ENCODE measurements at places on chromosomes 3 and 15.
A peak's percentile ranks its signal among the peaks of the same experiment; 100 is the strongest.

DNA sequence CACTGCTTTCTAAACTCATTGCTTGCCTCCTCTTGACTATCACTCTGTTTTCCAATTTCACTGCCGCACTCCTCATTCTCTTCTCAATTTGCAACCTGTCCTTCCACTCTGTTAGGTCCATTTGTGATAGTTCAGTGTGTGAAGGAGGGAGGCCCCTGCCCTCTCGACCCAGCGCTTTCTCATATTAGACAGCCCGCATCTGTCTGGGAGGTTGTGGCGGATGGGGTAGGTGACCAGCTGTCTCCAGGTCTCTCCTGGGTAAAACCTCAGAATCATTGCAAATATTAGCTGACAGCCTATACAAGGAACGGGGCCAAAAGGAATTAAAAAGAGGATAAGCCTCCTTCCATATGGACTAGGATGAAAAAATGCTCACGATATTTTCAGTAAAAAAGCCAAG, 358.3 kb downstream of the SHQ1 start:
- no peak for DNase-seq

- no peak for DNase-seq
Observed at GRCh38 chr3:159914426-159914825, 74.2 kb upstream of the IL12A start.

- DNase-seq: no peak
Observed at GRCh38 chr3:73855813-73856212, 231.1 kb upstream of the PDZRN3 start.

- no peak for DNase-seq
Observed at GRCh38 chr3:89392991-89393390, 285.6 kb downstream of the EPHA3 start.

DNA sequence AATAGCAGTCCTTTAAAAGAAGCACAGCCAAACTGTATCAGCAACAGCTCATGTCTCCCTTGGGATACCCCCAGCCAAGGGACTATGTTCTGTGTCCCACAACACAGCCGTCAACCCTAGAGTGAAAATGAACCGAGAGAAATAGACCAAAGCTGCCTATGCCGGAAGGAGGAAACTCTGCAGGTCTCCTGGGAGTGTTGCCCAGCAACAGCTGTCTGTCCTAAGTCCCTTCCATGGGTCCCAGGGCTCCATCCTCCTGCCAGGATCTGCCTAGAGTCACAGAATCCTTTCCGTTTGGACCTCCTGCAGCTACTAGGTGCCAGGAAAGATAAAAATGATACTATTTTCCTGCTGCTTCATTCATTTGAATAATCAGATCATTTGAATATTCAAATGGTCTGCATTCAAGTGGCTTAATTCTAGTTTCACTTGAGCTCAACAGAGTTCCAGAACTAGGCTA, 53.1 kb downstream of the TRANK1 start:
- DNase-seq: no peak

DNA sequence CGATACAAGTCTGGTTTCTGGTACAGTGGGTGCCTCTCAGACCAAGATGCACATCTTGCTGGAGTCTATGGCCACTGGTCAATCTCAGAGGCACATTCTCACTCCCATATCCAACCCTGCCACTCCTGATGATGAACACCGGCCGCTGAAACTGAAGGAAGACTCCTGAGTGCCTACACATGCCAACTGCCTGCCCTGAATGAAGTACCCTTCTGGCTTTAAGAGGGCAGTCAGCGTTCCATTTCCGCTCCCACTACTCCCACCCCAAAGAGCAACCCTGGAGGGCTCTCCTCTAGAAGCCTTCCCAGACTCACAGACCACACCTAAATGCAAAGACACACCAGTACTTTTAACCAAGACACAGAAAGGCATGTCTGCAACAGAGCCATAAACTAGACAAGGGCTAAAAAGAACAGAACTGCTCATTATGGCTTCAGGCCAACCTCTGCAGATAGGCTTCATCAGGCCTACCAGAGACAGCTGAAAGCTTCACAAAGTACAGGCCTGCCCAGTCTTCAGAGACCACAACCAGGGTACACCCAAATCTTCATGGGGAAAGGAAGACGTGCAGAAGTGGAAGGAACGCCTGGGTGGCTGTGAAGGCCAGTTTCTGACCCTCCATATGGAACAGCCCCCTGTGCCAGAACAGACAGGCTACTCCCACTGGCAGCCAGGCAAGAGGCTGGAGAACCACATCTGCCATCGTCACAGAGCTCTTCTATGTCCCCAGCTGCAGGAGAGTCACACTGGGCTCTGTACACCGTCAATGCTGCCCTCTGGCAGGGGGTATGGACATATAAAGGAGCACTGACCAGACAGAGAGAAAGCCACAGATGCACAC, 14.3 kb downstream of the ANP32A start:
- DNase-seq: peak; percentile 58

- DNase-seq: no peak
Observed at GRCh38 chr3:37770938-37771918, 90.5 kb upstream of the CTDSPL start.

- DNase-seq: no peak
Observed at GRCh38 chr3:194492001-194492400, 5.2 kb upstream of the ATP13A3 start.

DNA sequence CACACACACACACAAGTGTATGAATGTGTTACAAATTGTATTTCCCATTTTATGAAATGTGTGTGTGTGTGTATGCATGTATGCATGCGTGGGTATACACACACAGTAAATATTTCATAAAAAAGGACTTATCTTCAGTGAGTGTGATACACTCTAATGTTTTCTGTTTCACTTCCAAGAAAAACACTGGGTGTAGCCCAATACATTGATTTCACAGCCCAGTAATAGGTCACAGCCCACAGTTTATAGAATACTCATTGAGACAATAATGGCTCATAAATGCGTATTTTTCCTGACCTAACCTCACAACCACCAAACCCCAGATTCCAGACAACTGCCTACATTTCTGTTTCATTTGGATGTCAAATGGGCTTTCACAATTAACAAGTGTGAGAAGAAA, 619.5 kb downstream of the MAGI1 start:
- DNase-seq: no peak

DNA sequence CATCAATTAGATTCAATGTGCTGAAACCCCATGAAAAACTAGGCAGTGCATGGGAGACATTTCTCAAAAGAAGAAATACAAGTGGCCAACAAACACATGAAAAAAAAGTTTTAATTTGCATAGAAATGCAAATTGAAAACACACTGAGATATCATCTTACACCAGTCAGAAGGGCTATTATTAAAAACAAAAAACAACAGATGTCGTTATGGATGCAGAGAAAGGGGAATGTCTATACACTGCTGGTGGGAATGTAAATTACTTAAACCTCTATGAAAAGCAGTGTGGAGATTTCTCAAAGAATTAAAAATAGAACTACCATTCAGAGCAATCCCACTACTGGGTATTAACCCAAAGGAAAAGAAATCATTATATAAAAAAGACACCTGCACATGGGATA, 98.7 kb downstream of the CCNL1 start:
- DNase-seq: no peak

- DNase-seq: no peak
Observed at GRCh38 chr3:60160111-60160821, 1091.0 kb downstream of the FHIT start.

DNA sequence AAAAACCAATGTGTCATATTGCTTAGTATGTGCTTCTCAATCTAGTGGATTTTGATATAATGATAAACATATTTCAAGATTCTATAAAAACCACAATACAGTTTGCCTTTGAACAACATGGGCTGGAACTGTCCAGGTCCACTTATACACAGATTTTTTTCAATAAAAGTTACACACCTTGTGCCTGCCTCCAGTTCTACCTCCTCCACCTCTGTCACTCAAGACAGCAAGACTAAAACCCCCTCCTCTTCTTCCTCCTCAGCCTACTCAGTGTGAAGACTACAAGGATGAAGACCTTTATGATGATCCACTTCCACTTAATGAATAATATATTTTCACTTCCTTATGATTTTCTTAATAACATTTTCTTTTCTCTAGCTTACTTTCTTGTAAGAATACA, 5.7 kb downstream of the SETD2 start:
- no peak for DNase-seq

- no peak for DNase-seq
Observed at GRCh38 chr3:43326891-43327581, 40.7 kb downstream of the SNRK start.

- DNase-seq: no peak
Observed at GRCh38 chr3:72191209-72191960, 406.4 kb upstream of the PROK2 start.

DNA sequence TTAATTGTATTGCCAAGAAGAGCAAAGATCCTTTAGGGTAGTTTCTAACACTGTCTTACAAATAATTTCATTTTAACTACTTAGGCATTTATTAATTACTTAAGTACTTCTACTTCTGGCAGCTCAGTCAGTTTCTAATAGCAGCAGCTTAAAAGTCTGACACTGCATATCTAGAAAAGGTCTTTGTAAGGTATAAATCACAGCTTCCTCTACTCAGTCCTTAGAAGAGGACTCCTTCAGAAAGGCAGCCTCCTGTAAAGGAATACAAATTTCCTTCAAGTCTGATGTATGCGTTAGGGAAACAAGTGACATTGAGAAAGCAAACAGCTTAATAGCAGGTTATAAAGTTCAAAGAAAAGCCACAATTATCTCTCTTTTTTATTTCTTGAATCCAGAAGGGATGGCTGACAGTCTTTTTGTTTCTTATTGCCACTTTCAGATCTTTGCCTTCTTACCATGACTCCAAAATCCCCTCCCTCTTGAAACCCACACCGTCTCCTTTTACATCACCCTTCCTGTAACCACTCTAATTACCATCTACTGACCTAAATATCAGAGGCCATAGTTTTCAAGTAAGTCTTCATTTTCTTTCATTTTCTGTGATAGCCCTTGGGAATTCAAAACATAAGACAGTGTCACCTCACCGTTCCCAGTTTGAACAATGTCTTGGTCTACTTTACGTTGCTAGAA, 109.5 kb downstream of the CGGBP1 start:
- DNase-seq: no peak

DNA sequence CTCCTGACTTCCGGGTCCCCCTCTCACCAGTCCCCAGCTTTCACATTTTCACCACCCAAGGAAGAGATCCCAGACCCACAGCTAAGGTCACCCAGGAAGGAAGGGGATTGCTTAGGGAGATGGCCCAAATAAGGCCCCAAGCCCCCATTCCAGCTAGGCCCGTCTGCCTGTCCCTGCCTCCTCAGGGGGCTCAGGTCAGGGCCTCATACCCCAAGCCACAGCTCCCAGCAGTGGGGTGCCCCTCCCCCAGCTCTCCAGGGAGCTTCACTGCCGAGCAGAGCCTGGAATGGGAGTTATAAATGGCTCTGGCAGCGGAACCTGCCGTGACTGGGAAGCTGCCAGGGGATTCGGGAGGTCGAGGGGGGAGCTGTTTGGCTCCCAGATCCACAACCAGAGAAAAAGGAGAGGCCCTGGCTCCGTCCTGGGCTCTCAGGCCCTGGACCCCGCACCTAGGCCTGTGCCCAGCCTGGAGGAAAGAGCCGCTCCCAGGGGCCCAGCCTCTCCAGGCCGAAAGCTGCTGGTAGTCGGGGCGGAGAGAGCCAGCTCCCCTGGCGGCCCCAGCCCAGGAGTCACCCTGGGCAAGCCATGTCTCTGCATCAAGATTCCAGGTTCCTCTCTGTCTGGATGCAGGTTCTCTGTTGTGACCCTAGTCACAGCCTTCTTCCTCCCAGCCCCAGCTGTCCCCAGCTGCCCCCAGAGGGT, 550 bp downstream of the CCDC9B start:
- peak; percentile 85 for DNase-seq

DNA sequence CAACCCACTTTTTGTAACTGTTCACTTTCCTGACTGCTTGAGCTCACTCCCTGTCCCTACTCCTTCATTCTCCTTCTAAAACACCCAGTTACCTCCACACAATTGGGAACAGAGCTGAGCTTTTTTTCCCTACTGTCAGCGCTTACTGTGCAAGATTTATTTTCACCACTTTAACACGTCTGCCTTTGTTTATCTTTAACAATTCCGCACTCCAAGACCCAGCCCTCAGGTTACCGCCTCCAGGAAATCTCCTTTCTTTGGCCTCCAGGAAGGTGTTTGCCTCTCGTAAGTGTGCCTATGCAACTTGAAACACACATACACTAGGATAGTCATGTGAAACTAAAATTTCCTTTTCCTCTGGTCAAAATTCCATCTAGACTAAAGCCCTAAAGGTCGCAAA, 271.9 kb upstream of the TPRG1 start:
- no peak for DNase-seq

DNA sequence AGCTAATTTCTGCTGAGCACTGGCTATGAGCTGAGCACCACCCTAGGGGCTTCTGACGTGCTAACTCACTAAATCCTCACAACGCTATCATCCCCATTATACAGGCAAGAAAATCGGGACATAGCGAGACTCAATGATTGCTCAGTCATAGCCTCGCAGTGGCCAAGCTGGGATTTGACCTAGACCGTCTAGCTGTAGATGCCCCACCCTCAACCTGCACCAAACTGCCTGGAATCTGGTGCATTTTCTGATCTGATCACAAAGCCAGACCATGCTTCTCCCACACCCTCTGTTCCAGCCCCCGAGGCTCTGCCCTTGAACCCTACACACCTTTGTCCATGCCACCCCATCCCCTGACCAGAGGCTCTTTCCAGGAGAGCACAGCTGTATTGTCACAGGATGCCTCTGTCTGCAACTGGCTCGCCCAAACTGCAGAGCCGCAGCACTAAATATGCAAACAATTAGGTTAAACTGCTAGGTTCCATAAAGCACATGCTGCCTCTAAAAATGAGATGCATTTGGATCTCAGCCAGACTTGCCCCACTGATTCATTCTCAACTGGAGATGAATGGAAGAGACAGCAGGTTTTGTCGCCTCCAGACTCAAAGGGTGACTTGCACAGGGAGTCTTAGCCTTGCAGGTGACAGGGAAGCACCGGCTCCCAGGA, 95.2 kb downstream of the NUP210 start:
- DNase-seq: no peak

GRCh38 chr15:88100181-88100580, 156.4 kb downstream of the NTRK3 start:
- DNase-seq: no peak

GRCh38 chr3:39419742-39420315, 13.3 kb downstream of the RPSA start:
- DNase-seq: no peak

DNA sequence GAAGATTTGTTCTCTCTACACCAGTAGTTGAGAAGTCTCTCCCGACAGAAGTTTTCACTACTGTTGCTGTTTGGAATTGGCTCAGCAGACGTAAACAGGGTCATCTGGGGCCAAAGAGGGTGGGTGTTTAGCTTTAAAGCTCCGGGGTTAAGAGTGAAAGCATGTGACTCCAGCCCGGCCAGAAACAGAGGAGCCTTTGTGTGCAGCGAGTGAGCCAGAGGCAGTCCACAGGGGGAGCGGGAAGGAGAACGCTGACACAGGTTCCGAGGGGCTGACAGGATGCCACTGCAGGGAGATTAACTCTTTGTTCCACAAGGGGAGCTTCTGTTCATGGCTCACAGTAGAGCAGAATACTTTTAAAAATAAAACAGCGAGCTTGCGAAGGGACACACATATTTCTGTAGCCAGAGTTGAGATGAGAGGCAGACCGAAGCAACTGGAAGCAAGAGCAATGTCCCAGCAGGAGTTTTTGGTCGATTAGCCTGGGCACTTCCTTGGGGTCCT, 26.9 kb downstream of the BMF start:
- DNase-seq: peak; percentile 67

GRCh38 chr3:45313743-45314403, 74.5 kb upstream of the LARS2 start:
- no peak for DNase-seq

GRCh38 chr3:132641837-132642538, 17.6 kb downstream of the ACAD11 start:
- no peak for DNase-seq

- no peak for DNase-seq
Observed at GRCh38 chr3:24740326-24740725, 245.7 kb upstream of the THRB start.

- no peak for DNase-seq
Observed at GRCh38 chr3:187767266-187768012, 22.2 kb upstream of the BCL6 start.

All from posterior cingulate gyrus (tissue), 11 donors.